Transverse colon (tissue), 4 donors: ENCODE measurements at places on chromosomes 1 and 21. TPM values are rescaled to one million over a fixed set of nuclear protein-coding genes. Genes with fewer than 3 reads are reported as not detected.

GRCh38 chr21:41445465-41445862 is 19.4 kb downstream of the MX1 start:
- peak; percentile 1 for DNase-seq

- no peak for DNase-seq
These were observed 496.0 kb upstream of the PKN2 start for GRCh38 chr1:88188038-88188437.

DNA sequence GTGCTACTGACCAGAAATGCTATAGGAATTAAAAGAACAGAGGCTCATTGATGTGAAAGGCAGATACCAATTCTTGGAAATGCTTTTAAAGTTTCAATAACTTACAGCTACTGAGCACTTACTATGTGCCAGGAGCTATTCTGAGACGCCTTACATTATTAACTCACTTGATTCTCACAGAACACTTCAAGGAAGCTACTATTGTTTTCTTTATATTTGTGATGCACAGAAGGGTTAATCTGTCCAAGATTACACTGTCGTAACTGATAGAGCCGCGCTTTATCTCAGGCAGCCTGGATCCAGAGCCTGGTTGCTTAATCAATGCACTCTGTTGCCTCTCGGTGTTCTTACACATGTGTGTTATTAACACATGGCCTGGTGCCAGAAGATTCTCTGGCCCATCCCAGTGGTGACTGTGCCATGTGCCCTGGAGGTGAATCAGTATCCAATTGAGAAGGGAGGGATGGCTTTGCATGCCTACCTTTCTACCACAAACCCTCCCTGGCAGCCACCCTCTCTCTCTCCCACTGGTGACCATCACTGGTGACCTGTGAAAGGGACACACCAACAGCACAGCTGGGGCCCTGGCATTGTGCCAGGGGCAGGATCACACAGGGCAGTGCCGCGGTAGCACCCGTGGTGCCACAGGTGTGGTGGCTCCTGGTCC is 8.8 kb downstream of the FMO1 start:
- DNase-seq = peak; percentile 76

GRCh38 chr1:35426097-35426586 is 131.1 kb downstream of the KIAA0319L start:
- DNase-seq = no peak

DNA sequence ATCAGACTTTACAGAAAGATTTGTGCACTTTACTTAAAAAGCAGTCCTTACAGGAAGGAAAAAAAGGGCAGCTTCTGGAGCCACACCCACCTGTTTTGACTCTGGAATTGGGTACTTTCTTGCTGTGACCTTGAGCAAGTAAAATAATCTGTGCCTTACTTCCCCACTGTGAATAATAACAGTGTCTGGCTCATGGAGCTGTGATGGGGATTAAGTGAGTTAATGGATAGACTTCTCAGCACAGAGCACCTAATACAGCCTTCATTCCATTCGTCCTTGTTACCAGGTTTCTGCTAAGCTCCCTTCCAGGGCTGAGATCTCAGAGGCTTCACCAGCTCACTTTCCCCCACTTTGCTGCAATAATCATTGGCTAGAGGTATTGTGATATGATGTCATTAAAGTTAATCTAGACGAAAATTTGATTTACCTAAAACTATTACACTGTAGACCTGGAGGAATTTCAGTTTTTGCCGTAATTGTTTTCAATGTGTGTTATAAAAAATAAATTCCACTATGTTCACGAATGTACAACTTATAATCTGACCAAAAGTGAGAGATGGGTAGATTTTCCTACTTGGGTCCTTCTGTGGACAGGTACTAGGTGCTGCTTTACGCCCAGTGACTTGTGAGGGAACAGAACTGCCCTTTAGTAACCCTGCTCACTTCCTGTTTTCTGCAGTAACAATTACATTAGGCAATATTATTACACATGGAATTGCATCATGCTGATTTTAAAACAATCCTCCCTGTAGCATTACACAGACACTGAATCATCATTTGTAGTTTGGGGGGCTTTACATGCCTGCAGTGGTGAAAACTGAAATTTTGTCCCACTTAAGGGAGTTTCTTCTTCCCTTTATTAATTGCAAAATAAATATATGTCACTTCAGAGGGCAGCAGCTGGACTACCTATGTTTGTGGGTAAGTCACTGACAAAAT is 19.7 kb upstream of the ABCG1 start:
- DNase-seq = peak; percentile 46

GPR153 gene
- total RNA-seq = 38.2 TPM
